Activated naive CD8-positive, alpha-beta T cell treated with anti-CD3 and anti-CD28 coated beads, Interleukin-2, amount 50 U/mL, for 16 hours (primary cell): ENCODE measurements at places on chromosomes 1 and 21.

GRCh38 chr1:197903196-197903514, 725 bp downstream of the C1orf53 start:
- no peak for DNase-seq

- DNase-seq: no peak
Measured at GRCh38 chr1:66355756-66356155, 178.2 kb upstream of the SGIP1 start.

GRCh38 chr1:226736001-226736907, 2.8 kb downstream of the ITPKB start:
- DNase-seq: no peak

- no peak for DNase-seq
Measured at GRCh38 chr1:44694863-44695478, 20.5 kb downstream of the ARMH1 start.

DNA sequence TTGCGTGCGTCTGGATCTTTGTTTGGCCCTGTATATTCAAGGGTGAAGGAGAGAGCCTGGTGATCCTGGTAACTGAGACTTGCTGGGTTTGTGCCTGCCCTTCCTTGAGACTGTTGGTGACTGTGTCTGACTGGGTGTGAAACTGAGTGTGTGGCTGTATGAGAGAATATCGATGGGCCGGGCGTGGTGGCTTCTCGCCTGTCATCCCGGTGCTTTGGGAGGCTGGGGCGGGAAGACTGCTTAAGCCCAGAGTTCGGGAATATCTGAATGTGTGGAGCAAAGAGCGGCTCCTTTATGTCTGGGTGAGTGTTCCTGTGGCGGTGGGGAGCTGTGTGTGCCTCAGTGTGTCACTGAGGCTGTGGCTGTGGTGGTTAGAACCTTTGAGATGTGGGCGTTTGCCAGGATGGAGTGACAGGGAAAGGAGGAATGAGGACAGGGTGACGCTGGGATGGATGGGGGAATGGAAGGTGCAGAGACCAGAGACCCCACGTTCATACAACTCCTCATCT, 2.7 kb upstream of the MARCKSL1 start:
- no peak for DNase-seq

DNA sequence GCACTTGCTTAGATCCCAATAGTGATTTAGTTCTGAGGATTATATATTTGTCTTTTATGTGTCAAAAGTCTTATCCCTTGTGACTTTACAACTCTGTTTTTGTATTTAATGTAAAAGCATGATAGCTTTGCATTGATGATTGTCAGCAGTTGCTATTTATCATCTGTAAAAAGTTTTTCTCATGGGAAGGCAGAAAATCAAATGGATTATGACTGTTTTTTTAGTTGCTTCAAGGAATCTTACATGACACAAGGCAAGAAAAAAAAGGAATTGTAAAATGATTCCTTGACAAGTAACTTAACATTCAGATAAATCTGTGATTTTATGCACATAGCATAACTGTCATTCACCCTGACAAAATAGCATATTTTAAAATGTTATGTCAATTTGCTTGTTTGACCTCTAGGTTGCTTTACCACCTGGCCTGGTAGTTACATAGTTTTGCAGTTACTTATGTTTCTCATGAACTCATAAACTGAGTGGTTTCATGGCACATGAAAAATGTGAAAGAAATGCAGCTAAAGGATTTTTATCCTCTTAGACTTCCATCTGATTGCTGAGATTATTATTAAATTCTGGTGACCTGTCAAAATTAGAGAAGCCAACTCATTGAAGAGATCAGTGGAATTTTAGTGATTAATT, 622.6 kb downstream of the ADGRL2 start:
- no peak for DNase-seq

GRCh38 chr1:2102753-2103152, 52.5 kb downstream of the PRKCZ start:
- DNase-seq: no peak

DNA sequence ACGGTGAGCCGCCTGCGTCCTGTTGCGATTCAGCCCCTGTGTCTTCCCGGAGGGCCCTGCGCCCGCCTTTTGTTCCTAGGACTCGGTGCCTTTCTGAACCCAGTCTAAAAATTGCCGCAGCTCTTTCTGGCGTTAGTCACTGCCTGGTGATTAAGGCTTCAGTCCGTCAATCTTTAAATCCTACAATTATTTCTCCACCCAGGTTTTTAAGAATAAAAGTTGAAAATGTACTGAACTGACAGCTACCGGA, 16.2 kb upstream of the PDXK start:
- DNase-seq: no peak

- DNase-seq: no peak
Measured at GRCh38 chr1:48793863-48794262, 17.2 kb upstream of the BEND5 start.

DNA sequence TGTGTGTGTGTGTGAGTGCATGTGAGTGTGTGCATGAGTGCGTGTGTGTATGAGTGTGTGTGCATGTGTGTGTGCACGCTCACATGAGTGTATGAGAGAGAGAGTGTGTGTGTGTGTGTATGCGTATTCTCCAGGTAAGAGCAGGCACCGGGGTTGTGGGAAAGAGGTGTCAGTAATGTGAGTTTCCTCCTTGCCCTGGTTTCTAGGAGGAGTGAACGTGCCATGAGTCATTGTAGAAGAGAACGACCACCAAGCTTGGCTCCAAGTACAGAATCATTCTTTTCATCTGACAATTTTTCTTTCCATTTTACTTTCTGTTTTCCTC, 79.1 kb downstream of the POFUT2 start:
- no peak for DNase-seq

DNA sequence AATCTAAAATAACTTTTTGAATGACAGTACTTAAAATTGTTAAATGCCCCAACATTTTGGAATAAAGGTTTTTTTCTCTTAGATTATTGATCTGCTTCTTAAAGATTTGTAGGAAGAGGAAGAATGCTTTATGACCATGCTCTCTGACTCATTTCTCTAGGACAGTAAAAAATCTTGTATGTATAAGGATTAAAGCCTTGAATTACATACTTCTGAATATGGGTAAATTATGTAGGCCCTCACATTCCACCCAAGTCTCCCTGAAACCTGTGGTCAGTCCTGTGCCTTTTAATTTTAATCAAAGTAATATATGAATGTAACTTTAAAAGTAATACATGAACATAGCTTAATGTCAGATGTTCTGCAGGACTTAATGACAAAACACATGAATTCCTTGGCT, 50.5 kb downstream of the ABCD3 start:
- DNase-seq: no peak

DNA sequence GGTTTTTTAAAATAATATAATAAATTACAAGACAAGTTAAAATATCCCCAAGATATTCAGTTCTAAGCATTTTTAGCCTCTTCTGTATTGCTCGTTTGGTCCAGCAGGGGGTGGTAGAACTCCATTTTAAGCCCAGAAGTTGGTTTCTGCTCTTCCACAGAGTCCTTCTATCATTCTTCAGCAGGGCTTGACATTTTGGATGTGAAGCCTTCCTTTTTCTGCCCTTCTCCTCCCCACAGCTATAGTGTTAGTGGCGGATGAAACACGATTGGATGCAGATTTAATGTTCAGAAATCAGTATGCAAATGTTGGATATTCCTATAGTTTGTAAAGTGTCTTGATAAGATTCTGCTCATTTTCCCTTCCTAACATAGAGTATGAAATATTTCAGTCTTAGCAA, 1.4 kb downstream of the NCAM2 start:
- no peak for DNase-seq

DNA sequence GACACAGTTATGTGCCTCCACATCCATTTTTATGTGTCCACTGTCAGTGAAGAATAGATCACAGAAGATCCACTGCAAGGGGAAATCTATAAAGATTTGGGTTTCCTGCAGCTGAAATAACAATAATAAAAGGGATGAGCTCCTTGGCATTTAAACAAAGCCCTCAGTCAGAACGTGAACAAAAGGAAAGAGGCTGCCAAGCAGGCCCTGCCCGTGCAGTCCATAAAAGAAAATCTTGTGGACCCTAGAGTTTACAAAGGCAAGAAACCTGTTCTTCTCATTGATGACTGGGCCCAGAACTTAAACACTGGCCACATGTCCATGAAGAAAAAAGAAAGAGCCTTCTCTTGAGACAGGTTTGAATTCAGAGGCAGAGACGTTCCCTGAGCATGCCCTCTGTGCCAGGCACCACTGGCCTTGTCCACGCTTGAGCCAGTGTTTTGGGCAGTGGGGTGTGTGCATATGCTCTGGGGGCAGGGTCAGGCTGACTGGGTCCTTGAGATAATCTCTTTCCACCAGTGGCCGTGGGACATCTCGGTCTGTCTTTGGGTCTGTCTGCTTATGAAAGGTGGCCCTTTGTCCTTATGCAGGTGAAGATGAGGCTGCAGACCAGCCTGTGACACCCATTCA, 142.7 kb downstream of the HIVEP3 start:
- no peak for DNase-seq

DNA sequence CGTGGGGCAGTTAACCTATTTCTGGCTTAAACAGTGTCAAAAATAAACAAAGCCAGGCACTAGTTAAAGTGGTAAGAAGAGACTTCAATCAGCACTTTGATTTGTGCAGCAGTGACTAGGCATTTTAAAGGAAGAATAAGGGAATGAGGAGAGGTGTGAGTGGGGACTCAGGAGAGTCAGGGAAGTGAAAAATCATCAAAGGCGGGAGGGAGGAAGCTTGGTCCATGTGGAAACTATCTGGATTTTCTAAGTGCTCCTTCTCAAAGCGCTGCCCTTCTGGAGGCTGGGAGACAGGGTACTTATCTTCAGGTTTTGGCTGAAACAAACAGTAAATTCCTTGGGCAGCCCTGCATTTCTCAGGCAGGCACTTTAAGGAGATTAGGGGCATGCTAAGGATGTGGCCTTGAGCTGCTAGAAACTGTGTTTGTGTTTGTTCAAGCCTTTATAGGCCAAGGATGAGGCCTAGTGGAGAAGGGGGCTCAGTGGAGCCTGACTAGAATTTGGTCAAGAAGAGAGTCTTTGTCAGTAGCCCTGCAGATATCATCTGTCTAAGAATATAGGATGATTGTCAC, 486.5 kb downstream of the SIPA1L2 start:
- DNase-seq: no peak

GRCh38 chr1:28965271-28965870, 51.0 kb downstream of the EPB41 start:
- no peak for DNase-seq

DNA sequence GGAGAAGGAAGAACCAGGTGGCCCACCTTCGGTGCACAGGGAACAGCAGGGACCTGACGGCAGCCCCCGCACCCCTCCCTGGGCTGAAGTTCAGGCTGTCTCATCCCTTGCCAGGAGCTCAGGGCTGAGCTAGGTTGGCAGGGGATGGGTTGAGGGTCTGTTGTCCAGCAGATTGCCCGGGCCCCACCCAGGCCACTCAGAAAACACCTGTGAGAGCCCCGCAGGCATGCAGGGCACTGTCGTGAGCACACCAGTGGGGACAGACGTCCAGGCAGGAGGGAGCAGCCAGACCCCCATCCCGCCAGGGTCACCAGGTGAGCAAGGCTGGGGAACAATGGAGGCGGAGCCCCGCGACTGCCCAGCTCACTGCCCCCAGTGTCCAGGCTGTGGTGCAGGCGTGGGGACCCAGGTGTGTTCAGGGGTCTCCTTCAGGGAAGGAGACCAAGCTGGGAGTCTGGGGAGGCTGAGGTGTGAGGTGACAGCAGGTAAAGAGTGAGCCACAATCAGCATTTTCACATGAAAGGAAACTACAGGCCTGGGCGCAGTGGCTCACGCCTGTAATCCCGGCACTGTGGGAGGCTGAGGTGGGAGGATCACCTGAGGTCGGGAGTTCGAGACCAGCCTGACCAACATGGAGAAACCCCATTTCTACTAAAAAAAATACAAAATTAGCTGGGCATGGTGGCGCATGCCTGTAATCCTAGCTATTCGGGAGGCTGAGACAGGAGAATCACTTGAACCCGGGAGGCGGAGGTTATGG, 9.4 kb upstream of the SAMD11 start:
- no peak for DNase-seq

- no peak for DNase-seq
Measured at GRCh38 chr1:72635719-72636118, 353.4 kb upstream of the NEGR1 start.

DNA sequence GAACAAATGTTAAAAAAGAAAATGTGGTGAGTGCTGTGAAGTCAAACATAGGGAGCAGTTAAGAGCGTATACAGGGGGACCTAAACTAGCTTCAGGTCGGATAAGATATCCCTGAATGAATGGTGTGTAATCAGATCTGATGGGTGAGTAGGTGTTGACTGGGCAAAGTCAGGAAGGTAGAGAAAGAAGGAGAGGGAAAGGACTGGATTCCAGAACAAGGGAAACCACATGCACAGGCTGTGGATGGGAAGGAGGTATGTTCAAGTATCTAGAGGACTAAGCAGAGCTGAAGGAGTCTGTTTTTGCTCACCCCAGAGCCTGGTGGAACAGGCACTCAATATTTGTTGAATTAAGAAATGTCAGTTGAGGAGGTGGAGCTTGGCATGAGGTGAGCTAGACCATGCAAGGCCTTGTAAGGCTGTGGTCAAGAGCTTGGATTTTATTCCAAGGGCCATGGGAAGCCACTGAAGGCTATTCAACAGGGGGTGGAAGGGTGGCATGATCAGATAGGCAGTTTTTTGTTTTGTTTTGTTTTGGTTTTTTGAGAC, 27.4 kb downstream of the MAP7D1 start:
- DNase-seq: no peak

DNA sequence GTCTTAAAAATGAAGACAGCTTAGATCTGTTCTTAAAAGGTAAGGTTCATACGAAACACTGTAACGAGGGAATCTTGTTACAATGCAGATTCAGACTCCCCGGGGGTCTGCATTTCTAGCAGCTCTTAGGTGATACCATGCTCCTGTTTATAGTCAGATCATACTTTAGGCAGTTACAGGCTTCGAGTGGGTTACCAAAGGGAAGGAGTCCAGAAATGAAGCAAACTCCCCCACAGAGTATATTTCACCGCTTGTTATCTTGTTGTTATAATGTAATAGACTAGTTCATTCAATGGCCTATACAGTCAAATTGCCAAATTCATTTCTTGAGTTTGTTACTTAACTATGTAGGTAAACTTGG, 601.1 kb downstream of the USP25 start:
- no peak for DNase-seq

GRCh38 chr1:23102289-23102688, 66.4 kb downstream of the LUZP1 start:
- DNase-seq: no peak

DNA sequence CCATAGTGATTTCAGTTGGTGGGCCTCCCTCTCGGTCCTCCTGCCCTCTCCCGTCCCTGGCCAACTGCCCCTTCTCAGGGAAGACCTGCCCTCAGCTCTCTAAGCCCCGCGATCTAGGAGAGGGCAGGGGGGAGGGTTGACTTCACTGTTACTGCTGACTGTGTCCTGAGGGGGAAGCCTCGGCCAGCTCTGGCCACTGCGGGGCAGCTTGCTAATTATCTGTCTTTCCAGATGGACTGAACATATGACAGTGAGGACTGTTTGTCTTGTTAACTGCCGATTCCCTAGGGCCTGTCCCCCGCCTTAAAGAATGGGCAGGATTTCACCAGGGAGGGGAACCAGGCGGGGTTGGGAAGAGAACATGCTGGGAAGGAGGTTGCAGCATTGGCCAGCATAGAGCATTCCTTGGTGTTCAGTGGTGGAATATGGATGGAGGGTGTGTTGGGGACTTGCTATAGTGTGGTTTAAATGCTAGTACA, 22.9 kb downstream of the NIPAL3 start:
- DNase-seq: no peak
